HepG2 (cell line): ENCODE measurements at places on chromosomes 3 and 15. TPM values are rescaled to one million over a fixed set of nuclear protein-coding genes. Genes with fewer than 3 reads are reported as not detected.

GRCh38 chr3:120831066-120831465 is 76.9 kb upstream of the STXBP5L start:
- no peaks in the 10 kb centered on the region for H3K36me3 ChIP-seq
- H3K4me1 ChIP-seq, result no peaks in the 10 kb centered on the region
- H3K27me3 ChIP-seq, result no peaks in the 10 kb centered on the region
- DNase-seq, result no peak

The TM4SF4 gene
- 0.77 and 0.95 TPM in 2 replicates for total RNA-seq

The ARPP21 gene
- not detected in 2 replicates for total RNA-seq

The MAGI1 gene
- 25.3 and 26.0 TPM in 2 replicates for total RNA-seq

The XCR1 gene
- total RNA-seq, result not detected in 2 replicates

The SPATA12 gene
- 0.09 TPM in 1 of 2 replicates, not detected in the other for total RNA-seq

The C3orf80 gene
- total RNA-seq, result 0.04 TPM in 1 of 2 replicates, not detected in the other

The SPSB4 gene
- not detected in 2 replicates for total RNA-seq
